ENCODE measurements at places on chromosomes 5 and 9. TPM values are rescaled to one million over a fixed set of nuclear protein-coding genes. Genes with fewer than 3 reads are reported as not detected.

DNA sequence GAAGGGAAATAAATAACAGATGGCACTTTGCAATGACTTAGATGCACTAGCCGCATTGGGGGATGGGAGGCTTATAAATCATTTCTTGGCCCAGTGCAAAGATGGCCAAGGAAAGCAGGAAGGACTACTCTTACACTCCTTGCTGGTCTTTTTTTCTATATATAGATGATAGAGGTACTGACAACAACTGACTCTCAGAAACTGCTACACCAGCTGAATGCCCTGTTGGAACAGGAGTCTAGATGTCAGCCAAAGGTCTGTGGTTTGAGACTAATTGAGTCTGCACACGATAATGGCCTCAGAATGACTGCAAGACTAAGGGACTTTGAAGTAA is 1.7 kb downstream of the CCNG1 start:
- DNase-seq: no peak

DNA sequence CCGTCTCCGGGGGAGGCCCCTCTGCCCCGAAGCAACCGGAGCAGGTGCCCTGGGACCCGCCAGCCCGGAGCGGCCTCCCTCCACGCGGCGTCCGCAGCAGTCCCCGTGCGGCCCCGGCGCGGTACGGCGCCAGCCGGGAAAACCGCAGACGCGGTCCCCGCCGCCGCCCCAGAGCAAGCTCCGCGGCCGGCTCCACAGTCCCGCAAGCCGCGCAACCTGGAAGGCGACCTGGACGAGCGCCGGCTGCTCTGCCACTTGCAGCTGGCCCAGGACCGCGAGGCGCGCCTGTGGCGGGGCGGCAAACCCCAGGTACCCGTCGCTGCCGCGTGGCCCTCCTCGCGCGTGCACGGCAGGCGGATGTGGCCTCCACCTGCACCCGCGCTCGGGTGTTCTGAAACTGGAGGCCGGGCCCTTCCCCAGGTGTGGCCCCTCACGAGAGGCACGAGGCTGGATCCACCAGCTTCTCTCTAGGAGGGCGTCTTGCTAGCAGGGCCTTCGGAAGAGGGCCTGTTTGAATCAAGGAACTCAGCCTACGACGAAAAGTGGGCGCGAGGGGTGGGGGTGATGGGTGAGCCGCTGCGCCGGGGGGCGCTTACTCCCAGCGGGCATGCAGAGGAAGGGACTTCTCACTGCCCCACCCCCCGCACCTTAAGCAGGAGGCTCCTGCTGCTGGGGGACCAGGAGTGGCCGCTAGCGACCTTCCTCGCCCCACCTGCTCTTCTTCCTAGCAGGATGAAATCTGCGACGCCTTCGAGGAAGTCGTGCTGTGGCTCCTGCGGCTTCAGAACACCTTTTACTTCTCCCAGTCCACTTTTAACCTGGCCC is 602 bp downstream of the CCNI2 start:
- peak; percentile 17 for DNase-seq

GRCh38 chr5:93589152-93589828 is 6.3 kb downstream of the NR2F1 start:
- no peak for DNase-seq

SLC34A3 gene
- total RNA-seq: 0.34 TPM

GRCh38 chr5:114999176-114999575 is 170.5 kb downstream of the TRIM36 start:
- DNase-seq: no peak

GRCh38 chr5:14254686-14255085 is 111.5 kb downstream of the TRIO start:
- no peak for DNase-seq

YTHDC2 gene
- 31.1 TPM for total RNA-seq

FSTL4 gene
- total RNA-seq: 0.71 TPM

DNA sequence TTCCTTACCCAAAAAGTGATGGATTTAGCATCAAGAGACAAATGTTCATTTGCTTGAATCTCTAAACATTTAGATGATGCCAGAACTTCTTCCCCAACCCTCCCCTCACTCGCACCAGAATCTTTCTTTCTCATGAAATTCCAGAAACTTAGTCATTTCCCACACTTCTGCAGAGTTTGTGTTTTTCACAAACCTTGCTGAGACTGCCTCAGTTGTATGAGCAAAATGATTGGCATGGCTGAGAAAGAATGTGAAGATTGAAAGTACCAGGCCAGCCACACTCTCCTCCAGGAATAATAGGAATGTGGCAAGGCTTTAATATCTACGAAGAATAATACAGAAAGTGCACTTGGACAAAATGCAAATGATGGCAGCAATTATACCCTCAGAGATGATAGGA is 428.3 kb upstream of the CDH6 start:
- no peak for DNase-seq

DNA sequence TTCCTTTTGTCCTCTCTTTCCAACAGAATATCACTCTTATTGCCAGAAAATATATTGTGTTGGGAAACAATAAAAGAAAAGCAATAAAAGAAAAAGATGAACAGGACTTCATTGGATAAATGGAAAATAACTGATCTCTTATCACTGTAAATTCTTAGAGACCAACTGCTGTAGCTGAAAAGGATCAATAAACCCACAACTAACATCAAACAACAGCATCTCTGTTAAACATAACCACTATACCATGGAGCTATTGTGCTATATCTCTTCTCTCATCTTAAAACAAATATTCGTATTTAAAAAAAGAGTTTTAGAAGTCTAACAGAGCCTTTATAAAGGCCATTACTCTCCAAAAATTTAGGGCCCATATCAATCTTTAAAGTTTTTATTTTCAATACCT is 502.4 kb downstream of the TMEM232 start:
- DNase-seq: no peak

ST8SIA4 gene
- not detected for total RNA-seq

CA9 gene
- 0.76 TPM for total RNA-seq

- no peak for DNase-seq
Observed at GRCh38 chr5:154830596-154830995, 19.8 kb downstream of the FAXDC2 start.

- no peak for DNase-seq
Observed at GRCh38 chr9:33105959-33106358, 29.5 kb upstream of the SMU1 start.

DNA sequence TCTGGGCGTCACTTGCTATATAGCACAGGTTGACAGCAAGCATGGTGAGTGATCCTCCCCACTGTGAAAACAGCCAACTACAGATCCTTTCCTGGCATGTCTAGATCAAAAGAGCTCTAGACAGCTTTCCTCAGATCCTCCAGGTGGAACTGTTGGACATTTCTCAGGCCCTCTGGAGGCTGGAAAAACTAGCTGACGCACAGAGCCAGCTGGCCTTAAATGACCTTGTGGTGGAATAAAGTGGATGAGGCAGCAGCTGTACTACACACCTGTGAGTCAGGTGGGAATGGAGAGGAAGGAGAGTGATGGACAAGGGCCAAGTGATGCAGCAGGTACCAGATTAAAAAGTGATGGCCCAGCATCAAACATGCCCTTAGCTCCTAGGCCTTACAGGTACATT is 172.7 kb downstream of the TRIM32 start:
- DNase-seq: no peak

DNA sequence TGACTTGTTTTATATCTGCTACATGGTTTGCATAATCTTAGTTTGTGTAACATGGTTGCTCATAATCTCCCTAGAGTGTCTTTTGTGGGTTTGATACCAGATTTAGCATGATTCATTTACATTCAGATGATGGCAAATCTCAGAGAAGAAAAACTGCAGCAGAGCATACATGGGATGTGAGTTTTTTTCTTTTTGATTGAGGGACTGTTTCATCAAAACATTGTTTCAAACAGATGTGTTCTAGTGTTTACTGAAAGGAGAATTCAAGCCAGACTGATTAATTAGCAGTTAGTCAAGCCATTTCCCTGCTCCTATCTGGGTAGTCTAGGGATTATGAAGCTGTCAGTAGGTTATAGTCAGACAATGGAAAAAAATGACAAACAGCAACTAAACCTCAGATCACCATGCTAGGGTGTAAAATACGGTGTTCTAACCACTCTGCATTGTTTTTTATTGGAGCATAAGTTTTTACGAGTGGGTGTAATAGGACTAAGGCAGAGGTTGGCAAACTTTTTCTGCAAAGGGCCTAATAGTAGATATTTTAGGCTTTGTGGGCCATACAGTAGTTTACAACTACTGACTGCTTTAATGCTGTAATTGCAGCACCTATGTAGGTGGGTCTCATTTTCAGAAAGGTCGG is 10.5 kb upstream of the GDNF start:
- DNase-seq: no peak

CDC20B gene
- not detected for total RNA-seq

Data from Calu3 (cell line).